HCEC 1CT (cell line): ENCODE measurements at places on chromosomes 12 and 14.
A peak's percentile ranks its signal among the peaks of the same experiment; 100 is the strongest.

GRCh38 chr12:100720016-100720654 lies 74.4 kb upstream of the ANO4 start:
- peak; percentile 33 for DNase-seq

- DNase-seq = peak; percentile 82
These were observed 1.4 kb downstream of the TNS2 start for GRCh38 chr12:53051058-53051880.

DNA sequence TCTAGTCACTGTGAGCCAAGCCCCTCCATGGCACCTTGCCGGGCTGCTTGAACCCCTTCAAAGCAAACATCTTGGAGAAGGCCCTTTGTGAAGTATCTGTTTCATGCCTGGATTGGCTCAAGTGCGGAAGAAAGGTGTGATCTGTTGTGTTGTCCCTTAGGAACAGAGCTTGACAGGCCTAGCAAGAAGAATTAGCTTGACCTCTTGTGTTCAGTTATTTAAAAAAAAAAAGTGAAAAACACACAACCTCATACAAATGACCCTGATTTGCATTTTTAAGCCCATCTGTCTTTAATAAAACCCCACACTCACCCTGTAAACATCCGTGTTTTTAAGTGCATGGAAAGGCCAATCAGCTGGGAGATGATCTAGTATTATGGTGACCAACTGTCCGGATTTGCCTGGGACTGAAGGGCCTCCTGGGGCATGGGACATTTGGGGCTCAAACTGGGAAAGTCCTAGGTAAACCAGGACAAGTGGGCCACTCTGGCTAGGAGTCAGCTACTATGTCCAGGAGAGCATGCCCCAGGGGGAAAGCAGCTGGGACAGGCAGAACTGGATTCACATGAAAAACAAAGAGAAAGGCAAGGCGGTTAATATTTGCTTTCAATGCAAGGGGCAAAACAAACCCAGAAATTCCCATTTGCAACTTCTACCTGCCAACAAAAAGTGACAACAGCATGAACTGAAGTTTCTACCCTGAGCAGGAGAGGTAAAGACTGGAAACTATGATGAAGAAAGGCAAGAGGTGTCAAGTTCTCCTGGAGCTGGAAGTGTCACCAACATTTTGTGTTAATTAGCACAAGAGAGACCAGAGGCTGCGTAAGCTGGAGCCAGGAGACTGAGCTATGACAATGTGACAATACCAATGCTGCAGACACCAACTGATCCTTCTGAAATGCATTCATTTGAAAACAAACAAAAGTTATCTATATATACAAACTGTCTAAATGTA lies 78.6 kb downstream of the CLMN start:
- DNase-seq = no peak

- peak; percentile 88 for DNase-seq
These were observed 32.1 kb downstream of the CMKLR1 start for GRCh38 chr12:108307006-108307405.

- no peak for DNase-seq
These were observed 3.3 kb downstream of the GPR65 start for GRCh38 chr14:88008039-88008742.

DNA sequence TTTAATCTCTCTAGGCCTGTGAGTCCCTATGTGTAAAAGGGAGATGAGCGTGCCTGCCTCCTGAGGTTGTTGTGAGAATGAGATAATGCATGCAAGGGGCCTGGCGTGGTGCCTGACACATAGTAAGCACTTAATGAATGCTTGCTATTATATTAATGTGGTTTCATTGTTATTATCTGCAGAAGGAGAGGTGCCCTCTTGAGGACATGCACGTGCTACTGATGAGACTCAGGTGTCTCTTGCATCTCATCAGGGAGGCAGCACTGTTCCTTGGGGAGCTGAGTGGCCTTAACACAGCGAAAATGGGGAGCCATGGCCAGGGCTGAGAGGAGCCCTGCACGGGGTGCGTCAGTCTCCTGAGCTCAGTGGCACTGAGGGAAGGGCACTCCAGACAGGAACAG lies 29.9 kb upstream of the BCDIN3D start:
- DNase-seq = peak; percentile 20

DNA sequence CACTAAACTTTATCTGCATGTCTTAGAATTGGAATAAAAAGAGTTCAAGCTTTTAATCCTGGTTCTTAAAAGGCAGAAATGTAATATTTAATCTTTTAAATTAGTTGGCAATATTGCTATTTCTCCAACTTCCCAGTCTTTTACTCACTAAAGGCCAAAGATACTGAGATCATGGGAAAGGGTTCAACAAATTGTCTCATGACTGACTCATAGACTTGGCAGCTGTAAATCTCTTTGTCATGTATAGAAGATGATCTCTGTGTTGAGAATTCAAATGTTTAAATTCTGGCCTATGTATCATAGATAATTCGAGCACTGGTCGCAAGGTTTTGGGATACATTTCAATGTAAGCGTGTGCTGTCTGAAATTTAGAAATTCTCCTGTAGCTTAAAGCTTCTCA lies 40.1 kb upstream of the STRAP start:
- DNase-seq = peak; percentile 90

DNA sequence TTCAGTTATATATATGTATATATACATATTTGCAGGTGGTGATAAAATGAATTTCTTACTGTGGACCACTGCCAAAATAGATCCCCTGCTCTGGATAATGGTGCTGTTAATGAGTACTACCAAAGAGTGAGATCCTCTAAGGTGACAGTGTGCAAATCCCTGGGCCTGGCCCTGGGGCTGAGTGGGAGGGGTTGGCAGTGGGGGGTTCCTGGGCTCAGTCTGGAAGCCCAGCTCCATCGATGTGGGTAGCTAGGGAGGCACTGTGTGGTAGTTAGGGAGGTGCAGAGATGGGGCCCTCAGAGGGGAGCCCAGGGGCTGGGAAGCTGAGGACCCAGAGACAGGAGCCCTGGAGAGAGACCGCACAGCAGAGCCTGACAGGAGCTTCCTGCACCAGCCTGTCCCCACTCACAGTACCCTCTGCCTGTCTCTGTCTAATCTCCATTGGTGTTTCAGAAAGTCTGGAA lies 9.1 kb downstream of the KRT8 start:
- DNase-seq = no peak

- no peak for DNase-seq
These were observed 172.0 kb upstream of the VASH1 start for GRCh38 chr14:76589246-76589645.

- DNase-seq = no peak
These were observed 22.1 kb upstream of the NINJ2 start for GRCh38 chr12:685388-685787.

GRCh38 chr14:99023371-99023770 lies 248.6 kb downstream of the BCL11B start:
- no peak for DNase-seq

GRCh38 chr12:2669560-2669959 lies 125.2 kb upstream of the FKBP4 start:
- no peak for DNase-seq

GRCh38 chr12:72865921-72866320 lies 593.8 kb downstream of the TRHDE start:
- no peak for DNase-seq

DNA sequence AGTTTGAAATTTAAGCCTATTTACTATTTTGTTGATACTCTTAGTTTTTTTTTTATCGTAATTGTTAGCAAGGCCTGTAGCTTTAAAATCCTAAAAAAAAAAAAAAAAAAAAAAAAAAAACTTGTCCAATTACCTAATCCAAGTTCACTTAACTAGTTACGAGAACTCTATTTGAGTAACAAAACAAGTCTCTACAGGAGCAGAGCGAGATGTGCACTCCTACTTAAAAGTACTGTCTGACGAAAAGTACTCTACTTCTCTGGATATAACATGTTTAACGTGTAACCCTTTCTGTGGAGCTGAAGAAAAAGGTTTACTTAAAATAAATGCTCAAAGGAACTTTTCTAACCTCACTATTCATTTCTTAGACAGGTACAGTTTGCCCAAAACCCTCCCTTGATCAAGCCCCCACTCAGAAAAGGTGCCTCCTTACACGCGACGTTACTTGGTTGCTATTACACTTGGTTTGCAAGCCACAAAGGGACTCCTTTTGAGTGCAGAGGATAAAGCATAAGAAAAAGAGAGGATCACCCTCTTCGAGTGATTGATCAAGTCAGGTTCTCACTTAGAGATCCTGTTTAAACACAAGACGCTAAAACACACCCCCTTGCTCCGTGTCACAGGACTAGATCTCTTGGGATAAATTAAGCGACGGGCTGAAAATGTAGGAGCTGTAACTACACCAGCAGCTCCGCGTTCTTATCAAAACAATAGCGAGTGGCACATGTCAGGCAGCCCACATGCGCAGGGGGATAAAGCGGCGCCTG lies 2.2 kb downstream of the BAZ1A start:
- peak; percentile 60 for DNase-seq

DNA sequence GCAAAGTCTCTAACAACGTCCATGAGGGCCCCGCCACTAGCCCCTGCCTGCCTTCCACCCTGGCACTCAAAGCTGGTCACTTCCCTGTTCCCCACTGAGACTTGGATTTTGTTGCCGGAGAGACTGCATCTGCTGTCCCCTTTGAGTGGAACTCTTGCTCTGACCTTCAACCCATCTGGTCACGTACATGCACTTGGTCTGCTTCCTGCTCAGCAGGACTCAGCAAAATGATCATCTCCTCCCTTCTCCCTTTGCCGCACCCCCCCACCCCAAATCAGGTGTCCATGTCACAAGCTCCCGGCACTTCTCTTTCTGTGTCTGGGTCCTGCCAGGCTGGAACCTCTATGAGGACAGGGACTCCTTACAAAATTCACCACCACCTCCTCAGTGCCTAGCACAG lies 180.9 kb downstream of the CHST11 start:
- no peak for DNase-seq

DNA sequence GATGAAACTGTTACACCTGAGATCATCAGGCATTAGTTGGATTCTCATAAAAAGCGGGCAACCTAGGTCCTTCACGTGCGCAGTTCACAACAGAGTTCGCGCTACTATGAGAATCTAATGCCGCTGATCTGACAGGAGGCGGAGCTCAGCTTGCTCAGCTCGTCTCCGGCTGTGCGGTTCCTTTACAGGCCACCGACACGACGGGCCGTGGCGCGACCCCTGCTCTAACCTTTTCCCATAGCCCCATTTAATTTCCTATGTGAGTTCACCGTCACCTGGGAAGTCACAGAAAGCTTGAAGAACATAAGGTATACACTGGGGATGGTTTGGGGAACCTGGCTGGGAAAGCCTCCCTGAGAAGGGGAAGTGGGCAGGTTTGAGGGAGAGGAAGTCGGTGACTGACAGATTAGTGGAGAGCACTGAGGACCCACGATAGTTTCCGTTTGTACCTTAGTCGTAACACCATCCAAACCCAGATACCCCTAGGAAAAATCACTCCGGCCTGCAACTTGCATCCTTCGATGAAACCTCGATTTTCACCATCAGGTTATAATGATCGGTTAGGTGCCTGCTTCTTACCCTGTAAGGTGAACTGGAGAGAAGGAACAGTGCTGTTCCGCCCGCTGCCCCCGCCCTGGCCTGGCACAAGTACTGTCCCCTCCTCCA lies 2.8 kb upstream of the AAAS start:
- DNase-seq = no peak

GRCh38 chr14:29738950-29739349 lies 188.7 kb downstream of the PRKD1 start:
- DNase-seq = no peak

DNA sequence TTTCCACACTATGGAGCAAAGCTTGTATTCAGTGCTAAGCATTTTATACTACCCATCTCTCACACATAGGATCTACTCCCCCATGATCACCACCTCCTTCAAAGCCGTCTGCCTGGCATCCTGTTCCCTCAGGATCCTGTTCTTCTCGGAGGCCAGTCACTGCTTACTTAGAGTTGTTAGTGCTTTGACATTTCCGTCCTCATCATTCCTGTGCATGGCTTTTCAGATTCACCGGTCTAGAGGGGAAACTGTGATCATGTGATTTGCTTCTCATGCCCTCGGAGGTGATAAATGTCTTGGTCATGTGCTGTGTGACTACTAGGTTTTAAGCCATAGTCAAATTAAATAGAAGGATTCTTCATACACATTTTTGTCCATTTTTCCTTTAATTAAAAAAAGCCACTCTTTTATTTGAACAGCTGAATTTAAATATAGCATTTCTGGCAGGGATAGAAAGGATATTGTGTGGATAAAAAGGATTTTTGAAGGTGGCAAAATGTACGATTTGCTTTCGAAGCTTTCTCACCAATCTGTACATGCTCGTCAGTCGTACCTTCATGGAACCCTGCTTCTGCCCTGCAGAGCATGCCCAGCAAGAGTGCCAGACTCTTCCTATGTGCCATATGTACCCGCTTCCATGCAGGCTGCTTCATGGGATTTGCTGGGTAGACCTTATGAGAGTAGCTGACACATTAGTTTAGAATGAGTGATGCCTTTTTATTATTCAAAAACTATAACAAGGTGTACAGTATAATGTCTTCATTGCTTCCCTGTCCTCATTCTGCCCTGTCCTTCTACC lies 53.3 kb downstream of the BMAL2 start:
- DNase-seq = no peak

DNA sequence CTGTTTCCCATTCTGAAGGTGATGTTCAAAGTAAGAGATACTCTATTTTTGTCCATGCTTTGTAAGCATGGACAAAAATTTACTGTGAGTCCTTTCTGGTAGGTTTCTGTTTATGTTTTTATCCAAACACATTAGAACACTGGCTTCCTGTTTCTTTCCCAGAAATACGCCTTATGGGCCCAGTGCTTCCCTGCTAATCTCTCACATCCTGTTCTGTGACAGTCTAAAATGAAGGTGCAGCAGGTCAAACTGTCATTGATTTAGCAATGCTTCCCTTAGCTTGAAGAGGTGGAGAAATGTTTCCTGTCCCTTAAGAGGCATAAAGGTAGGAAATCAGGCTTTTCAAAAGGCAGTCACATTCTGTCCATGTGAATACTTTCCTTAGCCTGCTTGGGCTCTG lies 305.6 kb downstream of the RPS29 start:
- no peak for DNase-seq

- DNase-seq = no peak
These were observed 368.7 kb upstream of the GARIN6 start for GRCh38 chr12:99278899-99279298.

- DNase-seq = no peak
These were observed 59.9 kb downstream of the TTLL5 start for GRCh38 chr14:75720842-75721498.

GRCh38 chr14:89926694-89927093 lies 27.8 kb downstream of the EFCAB11 start:
- DNase-seq = peak; percentile 57

- peak; percentile 35 for DNase-seq
These were observed 87.8 kb upstream of the PRKD1 start for GRCh38 chr14:30015489-30015888.

GRCh38 chr12:104957719-104958000 lies 430 bp downstream of the SLC41A2 start:
- DNase-seq = no peak

- no peak for DNase-seq
These were observed 257.9 kb upstream of the TMEM132C start for GRCh38 chr12:128009108-128009507.

GRCh38 chr14:35079742-35080141 lies 33.7 kb downstream of the FAM177A1 start:
- no peak for DNase-seq

- DNase-seq = peak; percentile 95
These were observed 3.4 kb downstream of the SSH1 start for GRCh38 chr12:108853981-108854446.
